ENCODE measurements at places on chromosomes 12 and 14. TPM values are rescaled to one million over a fixed set of nuclear protein-coding genes. Genes with fewer than 3 reads are reported as not detected.
A peak's percentile ranks its signal among the peaks of the same experiment; 100 is the strongest.

DNA sequence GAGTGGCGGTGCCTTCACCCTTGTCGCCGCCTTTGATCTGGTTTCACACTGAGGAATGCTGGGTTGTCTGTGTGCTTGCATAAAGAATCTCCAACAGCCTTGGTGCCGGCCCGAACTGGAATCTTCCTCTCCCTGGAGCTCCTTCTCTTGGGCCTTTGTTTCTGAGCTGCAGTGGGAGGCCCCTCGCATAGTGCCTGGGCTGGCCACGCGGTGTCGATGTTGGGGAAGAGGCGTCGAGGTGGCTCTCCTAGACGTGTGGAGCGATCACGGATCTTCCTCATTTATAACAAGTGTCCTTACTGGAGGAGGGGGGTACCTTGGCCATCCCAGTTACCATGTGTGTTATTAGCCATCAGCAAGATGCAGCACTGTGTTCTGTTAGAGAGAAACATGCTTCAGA lies 60.6 kb downstream of the ADGRD1 start:
- no peak for DNase-seq

The MANSC4 gene
- not detected for polyA plus RNA-seq

The HOXC12 gene
- not detected for polyA plus RNA-seq

DNA sequence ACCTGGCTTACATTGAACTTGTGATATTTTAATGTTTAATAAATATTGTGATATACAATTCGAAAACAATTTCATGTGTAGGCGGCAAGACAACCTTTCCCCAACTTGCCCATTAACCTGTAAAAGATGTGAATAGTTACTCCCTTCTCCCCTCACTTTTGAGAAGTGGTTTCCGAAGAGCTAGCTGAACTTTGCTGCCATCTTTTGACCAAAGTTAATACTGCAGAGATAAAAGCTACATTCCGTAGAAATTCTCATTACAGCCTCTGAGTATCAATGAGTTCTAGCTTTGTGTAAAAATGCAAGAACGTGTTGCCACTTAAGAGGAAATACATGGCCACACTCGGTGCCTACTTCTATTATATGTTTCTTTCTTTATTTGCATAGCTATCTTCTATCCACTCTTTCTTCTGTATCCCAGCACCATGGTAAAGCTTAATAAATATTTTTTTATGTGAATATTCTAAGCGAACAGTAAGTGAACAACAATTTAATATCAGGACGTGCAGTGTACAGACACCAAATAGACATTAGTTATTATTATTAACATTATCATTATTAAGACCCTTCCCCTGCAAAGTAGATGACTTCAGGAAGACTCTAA lies 105.1 kb upstream of the TMEM260 start:
- DNase-seq, result peak; percentile 54

- DNase-seq, result no peak
These were observed 365.3 kb downstream of the NUAK1 start for GRCh38 chr12:105773471-105773870.

- DNase-seq, result no peak
These were observed 29.3 kb upstream of the RASSF8 start for GRCh38 chr12:25929142-25929541.

The DHRS7 gene
- 28.6 TPM for polyA plus RNA-seq

- no peak for DNase-seq
These were observed 199.9 kb downstream of the CALM1 start for GRCh38 chr14:90596733-90597132.

The GDF11 gene
- polyA plus RNA-seq, result 10.0 TPM

The IL31 gene
- not detected for polyA plus RNA-seq

The AMN gene
- polyA plus RNA-seq, result 0.03 TPM

- DNase-seq, result no peak
These were observed 90.2 kb downstream of the ACTN1 start for GRCh38 chr14:68888883-68889282.

- DNase-seq, result no peak
These were observed 196.1 kb downstream of the TBX5 start for GRCh38 chr12:114209861-114210260.

DNA sequence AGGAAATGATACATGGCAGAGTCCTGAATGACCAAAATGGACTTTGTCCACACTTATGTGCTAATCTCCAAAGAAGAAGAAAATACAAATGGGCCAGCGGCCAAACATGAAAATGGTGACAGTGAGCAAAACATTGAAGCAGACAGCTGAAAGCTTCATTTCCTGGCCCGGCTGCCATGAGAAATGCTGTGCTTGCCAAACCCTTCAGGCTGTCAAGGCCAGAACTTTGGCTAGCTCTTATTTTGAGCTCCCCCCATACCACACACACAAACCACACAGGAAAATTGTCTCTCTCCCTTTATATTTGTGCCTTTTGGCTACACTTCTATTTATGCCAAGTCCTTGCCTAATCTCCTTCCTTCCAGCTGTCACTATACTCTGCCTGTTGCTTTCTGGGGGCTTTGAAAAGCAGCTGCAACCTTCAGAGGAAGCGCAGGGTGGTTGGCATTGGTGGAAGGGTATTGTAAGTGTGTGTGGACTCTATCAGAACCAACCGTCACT lies 323.8 kb downstream of the RAD51B start:
- peak; percentile 48 for DNase-seq

- no peak for DNase-seq
These were observed 16.8 kb upstream of the TDG start for GRCh38 chr12:103948746-103949406.

- no peak for DNase-seq
These were observed 408.4 kb upstream of the SEL1L start for GRCh38 chr14:81942071-81942470.

GRCh38 chr12:8860165-8860961 lies 37.9 kb downstream of the A2ML1 start:
- peak; percentile 59 for DNase-seq

GRCh38 chr12:9794484-9795093 lies 32.7 kb upstream of the KLRF1 start:
- peak; percentile 43 for DNase-seq

The DHH gene
- 2.9 TPM for polyA plus RNA-seq

The DPY19L2 gene
- polyA plus RNA-seq, result 0.59 TPM

The KERA gene
- polyA plus RNA-seq, result not detected

DNA sequence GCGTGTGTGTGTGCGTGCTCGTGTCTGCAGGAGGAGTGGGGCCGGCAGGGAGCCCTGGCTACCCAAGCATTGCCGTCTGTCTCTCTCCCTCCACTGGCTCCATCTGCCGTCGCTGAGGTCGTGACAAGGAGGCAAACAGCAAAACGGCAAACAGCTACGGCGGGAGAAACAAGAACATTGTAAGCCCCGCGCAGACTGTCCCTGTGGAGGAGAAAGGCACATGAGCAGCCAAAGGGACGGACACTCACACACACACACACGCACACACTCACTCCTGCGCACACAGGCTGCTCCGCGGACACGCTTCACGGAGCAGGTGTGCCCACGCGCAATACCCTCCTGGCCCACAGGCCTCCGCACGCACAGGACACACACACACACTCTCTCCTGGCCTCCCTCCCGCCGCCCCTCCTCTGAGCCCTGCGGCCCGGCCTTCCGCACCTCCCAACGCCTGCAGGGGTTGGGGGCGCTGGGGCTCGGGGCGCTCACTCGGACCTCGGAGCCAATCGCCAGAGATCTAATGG lies 905 bp downstream of the CISTR start:
- DNase-seq, result no peak

The PTPN6 gene
- polyA plus RNA-seq, result 0.38 TPM

The OAS2 gene
- 1.7 TPM for polyA plus RNA-seq

DNA sequence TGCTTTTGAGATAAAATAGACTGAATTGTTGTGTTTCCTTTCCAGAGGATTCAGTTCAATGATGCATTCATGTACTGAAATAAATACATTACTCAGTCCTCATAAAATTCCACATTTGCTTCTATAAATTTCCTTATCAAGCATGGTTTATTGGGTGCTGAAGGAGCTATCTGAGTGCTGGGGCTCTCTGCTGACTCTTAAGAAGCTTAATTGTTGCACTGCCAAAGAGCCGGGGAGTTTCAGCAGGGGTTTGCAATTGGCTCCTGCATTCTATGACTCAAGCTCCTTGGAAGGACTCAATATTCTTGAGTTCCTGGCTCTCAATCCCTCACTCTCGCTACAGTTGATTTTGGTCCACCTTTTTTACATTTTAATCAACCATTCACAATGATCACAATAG lies 69.8 kb upstream of the PYGL start:
- no peak for DNase-seq

The SLC5A8 gene
- polyA plus RNA-seq, result not detected

The FOXN3 gene
- 16.9 TPM for polyA plus RNA-seq
